T-cell (primary cell): ENCODE measurements at places on chromosomes 7 and 10.

GRCh38 chr10:110637558-110638053 is 6.5 kb upstream of the RBM20 start:
- DNase-seq = no peak

DNA sequence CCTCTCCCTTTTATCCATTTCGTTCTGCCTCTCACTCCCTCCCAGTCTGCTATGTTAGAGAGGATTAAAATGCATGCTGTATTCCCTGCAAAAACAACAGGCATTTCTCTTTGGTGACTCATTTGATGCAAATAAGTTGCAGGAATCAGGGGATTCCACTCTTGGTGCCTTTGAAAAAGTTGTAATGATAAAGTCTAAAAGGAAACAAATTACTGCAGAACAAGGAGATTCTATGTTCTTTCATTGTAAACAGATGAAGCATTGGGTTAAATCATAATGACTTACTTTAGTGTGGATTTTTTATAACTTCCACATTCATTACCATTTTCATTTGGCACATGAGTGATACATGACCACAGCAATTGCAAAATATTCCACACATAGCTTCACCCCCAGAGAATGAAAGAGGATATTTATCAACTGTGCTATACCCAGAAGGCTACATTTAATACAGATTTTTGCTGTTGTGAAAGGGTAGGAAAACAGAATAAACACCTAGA is 33.4 kb upstream of the ABLIM1 start:
- no peak for DNase-seq

GRCh38 chr7:27150568-27151340 is 1.6 kb downstream of the HOXA3 start:
- DNase-seq = peak; percentile 42

GRCh38 chr7:31421607-31422006 is 81.1 kb upstream of the NEUROD6 start:
- DNase-seq = no peak

DNA sequence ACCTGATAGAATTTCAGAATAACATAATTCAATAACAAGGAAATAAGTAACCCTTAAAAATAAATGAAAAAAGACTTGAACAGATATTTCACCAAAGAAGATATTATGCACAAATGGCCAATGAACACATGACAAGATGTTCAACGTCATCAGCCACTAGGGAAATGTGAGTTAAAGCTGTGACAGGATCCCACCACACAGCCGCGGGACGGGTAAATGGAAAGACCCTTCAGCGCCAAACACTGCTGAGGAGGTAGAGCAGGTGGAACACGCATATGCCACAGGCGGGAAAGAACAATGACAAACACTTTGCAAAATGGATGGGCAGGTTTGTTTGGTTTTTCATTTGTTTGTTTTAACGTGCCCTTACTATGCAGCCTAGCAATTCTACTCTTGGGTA is 86.1 kb upstream of the RNF32 start:
- DNase-seq = no peak

DNA sequence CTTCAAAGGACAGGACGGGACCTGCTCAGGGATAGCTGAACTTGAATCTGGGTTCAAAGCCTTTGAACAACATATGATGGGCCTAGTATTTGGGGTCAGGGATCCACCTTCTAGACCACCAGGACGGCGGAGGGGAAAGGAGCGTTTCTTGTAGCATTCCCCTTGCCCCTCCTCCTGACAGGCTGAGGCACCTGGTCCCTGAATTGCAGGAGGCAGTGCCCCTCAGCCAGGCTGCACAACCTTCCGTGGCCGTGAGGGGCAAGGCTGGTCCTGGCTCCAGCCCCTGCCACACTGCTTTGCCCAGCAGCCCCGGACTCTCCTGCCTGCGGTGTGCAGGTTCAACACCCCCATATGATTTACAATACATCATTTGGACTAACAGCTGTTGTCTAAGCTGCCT is 58.1 kb downstream of the INSIG1 start:
- no peak for DNase-seq

GRCh38 chr10:110357252-110357780 is 52.6 kb upstream of the SMNDC1 start:
- DNase-seq = peak; percentile 43

DNA sequence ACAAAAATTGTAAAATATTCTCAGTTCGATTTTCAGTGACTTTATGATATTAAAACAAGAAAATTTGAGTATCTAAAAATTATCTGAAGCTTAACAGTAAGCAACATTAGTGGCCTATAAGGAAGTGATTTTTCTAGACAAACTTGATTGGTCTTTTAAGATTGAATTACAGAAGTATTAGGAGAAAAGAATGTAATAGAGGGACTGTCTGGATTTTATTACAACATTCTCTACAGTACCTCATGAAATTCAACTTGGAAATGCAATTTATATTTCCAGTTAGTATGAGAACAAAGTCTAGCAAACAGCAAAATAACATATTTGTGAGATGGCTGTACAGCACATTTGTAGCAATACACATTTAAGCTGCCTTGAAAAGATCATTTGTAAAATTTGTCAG is 18.8 kb downstream of the REEP3 start:
- no peak for DNase-seq

DNA sequence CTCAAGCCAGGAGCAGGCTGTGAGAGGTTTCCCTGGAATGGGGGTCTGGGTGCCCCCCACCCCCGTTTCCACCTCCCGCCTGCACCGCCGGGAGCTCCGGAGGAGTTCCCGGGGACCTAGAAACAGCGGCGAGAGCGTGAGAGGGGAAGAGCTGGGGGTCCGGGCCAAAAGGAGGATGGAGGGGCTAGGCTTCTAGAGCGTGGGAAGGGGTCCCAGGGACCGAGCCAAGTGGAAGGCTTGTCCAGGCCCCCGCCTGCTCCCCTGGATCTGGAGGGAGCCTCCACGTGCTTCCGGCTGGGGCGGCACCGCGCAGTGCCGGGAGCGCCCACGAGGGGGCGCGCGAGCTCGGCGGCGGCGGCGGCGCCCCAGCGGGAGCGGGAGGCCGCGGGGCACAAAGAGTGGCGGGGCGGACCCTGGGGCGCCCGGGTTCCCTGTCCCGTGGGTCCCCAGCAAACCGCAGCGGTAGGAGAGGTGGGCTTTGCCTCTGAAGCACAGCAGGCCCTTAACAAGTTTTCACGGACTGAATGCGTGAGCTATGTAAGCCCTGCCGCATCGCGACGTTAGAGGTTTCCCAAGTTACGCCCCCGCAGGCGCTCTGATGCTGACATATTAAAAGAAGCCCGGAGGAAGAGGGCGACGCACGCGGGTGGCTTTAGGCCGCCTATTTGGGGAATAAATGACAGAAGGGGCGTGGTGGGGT is 104.4 kb upstream of the LRRC4 start:
- DNase-seq = peak; percentile 33

DNA sequence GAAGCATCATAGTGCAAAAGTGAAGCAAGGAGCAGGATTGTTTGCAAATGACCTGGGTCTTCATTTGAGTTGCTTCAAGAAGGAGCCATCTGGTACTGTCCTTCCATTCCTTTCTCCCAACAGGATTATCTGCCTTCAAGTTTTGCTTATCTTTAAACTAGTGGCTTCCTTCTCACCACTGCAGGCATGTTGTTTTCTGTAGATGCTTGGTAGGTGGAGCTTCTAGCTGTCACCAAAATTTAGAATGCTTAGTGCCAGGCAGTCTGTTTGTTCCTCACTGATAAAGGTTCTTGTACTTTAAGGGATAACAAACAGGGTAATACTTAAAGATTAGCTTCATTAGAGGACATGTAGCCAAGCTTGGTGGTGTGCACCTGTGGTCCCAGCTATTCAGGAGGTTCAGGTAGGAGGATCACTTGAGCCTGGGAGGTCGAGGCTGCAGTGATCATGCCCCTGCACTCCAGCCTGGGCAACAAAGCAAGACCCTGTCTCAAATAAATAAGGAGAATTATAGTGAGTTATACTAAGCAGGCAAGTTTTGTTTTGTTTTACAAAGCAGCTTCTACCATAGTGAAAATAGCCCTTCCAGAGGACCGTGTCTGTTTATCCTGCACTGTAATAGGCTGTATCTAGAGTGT is 5.7 kb downstream of the ARL5B start:
- no peak for DNase-seq

DNA sequence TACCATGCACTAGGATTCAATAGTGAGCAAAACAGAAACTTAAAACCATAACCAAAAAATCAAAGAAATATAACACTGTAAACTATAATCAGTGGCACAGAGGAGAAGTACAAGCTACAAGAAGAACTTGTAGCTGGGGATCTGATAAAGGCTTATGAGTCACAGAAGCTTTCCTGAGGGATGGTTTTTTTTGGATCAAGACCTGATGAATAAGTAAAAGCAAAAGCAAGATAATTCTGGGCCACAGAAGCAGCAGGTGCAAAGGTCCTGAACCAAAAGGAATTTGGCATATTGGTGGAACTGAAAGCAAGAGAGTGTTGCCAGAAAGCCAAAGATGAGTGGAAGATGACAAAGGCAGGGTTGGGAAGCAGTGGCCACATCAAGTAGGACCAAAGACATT is 37.4 kb upstream of the BET1 start:
- no peak for DNase-seq

GRCh38 chr10:124164264-124164663 is 70.9 kb upstream of the CHST15 start:
- no peak for DNase-seq

DNA sequence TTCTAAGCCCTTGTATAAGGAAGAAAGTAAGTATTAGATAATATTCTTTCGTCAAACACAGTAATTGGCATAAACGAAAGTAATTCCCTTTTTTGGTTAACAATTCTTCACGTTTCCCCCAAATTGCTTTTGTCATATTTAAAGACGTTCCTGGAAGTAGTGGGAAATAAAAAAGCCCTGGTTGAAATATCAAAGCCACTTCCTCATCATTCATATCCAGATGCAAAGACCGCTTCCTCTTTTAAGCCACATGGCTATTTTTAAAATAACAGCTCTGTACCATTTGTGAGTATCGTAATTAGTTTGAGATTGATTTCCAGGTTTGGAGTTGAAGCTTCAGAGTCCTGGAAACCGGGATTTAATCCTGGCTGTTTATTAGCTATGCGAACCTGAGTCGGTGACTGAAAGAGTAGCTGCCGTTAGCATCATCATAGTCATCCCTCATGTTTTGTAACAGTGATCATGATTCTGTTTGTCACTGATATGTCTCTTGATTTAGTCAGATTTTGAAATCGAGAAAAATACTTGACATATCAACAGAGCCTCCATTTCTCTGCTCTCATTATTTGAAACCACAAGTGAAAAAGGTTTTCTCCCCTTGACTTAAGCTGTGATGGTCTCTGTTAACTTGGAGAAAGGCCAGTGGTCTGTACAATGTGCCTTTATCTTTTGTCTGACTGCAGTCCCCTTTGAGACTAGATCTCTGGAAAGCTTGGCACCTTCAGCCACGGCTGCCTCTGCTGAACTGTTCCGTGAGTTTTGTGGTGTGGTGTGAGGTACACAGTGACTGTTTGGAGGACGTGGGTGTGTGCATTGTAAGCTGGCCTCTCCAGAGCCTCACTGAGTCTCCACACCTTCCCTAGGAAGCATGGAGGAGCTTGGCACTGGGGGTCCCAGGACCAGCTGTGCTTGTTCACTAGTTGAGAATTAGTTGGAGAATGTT is 18.1 kb downstream of the OPTN start:
- DNase-seq = no peak

DNA sequence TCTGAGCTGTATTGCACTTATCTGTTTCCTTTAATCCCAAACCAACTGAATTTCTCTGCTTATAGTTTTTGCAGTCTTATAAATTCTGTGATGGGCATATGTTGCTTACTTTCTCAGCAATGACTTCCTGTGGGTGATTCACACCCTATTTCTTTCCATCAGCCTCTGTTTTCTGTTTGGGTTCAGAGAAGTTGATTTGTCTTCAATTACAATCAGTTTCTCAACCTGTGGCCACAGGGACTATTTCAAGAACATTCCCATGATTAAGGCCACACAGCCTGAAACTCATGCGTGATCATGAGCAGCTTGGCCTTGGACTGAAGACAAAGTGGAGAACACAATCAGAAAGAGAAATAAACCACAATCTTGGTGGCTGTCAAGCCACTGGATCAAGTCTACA is 1174.6 kb upstream of the C7orf33 start:
- DNase-seq = no peak

DNA sequence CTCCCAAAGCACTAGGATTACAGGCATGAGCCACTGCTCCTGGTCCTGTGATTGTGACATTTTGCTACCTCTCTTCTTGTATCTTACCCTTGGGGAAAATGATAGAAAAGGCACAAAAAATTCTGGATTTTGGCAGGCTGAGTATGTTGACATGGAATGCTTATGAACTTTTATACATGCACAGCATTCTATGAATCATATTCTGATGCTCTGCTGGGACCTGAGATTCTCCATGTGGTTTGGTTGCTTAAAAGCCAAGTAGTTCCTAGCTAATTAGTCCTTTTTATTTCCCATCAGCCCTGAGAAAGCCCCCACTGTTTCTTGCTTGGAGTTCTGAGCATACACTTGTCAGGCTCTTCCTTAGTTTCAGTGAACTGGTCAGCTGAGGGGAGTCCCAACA is 8.3 kb upstream of the KAZALD1 start:
- DNase-seq = no peak

- DNase-seq = no peak
Measured at GRCh38 chr10:6049031-6049400, 13.2 kb downstream of the IL2RA start.

DNA sequence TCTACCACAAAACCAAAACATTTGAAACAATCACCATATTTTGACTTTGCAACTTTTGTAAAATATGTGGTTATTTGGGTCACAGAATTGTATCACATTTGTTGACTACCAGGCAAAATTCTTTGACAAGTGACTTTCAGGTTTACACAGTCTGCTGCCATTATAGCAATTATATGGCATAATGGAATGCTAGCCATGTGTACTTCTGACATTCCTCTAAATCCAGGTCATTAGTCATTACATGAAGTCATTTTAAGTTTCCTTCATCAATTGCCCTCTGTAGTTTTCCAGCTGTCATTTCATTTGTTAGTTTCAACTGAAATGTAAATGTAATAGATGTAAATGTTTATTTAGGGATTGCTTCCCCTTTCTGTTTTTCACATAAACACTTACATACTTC is 137.5 kb downstream of the IMMP2L start:
- DNase-seq = no peak

GRCh38 chr10:27188259-27188658 is 33.1 kb downstream of the MASTL start:
- DNase-seq = no peak

- DNase-seq = peak; percentile 61
Measured at GRCh38 chr10:15106352-15107013, 9.3 kb downstream of the RPP38 start.

DNA sequence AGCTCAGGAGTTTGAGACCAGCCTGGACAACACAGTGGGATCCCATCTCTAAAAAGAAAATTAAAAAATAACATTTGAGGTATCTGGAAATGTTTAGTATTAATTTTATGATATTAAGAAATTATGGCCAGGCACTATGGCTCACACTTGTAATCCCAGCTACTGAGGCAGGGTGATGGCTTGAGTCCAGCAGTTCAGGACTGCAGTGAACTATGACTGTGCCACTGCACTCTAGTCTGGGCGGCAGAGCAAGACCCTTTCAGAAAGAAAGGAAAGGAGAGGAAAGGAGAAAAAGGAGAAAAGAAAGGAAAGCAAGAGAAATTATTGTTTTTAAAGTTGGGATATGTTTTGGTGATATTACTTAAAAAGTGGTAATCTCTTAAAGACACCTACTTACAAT is 2.5 kb upstream of the CCDC186 start:
- no peak for DNase-seq
